ENCODE measurements at places on chromosomes 5 and 9.

DNA sequence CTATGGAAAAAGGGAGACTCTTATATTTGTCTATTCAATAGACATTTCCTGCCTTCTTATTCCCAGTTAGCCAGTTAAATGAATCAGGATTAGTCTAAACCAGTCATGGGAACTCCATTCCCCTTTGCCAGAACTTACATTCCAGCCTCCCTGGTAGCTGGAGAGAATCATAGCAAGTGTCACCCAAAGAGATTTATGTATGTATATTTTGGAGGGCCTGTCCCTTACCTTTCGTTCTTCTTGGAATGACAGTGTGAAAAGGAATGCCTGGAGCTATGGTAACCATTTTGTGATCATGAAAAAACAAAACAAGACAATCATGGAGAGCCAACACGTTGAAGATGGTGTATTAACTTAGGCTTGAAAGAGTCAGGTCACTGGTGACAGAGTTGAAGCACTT, 627.7 kb downstream of the CCDC171 start:
- DNase-seq = no peak

GRCh38 chr9:82934949-82935348, 128.0 kb downstream of the RASEF start:
- no peak for DNase-seq

- DNase-seq = no peak
These were observed 31.0 kb downstream of the DOCK2 start for GRCh38 chr5:169667896-169668674.

DNA sequence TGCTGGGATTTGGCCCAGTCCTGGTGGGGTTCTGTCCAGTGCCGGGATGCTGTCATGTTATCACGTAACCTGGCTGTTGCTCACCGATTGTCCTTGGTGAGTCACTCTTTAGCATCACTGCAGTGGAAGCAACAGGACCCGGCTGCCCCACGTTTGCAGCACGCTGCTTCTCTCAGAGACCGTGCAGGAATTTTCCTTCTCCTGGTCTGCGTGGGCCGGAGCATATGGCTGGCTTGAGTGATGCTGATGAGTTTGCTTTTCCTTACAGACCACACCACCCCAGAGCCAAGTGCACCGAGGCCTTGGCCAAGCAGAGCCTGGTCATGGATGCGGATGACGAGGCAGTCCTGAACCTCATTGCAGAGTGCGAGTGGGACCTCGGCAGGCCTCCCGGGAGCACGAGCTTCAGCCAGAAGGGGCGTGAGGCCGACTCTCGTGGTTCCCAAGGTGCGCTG, 21.4 kb downstream of the CEP72 start:
- DNase-seq = no peak

- no peak for DNase-seq
These were observed 16.6 kb downstream of the GGTA1 start for GRCh38 chr9:121483049-121483448.

DNA sequence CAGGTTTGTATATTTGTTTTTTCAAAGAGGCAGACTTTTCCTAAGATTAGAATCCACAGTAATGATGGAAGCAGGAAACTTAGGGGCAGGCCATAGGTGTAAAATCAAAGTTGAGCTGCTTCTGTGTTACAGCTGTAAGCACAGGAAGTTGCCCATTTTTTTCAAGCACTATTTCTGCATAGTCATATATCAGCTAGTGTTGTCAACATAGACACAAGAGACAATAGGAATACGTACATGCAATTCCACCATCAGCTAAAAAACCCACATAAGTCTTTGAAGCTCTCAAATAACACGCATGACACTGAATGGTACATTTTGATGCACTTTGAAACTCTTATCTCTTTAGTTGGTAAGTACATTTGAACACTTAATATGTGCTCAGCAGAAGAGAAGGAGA, 20.2 kb upstream of the SMIM15 start:
- no peak for DNase-seq

Measured in Ammon's horn (tissue), 1 donor.